NCI-H774 (cell line): ENCODE measurements at places on chromosomes 2 and 18.

- no peak for DNase-seq
Measured at GRCh38 chr2:127704641-127705390, 3.5 kb downstream of the SFT2D3 start.

GRCh38 chr18:3251963-3252277 is 4.3 kb downstream of the MYL12A start:
- DNase-seq, result no peak

GRCh38 chr18:60649107-60649506 is 276.5 kb upstream of the MC4R start:
- peak; percentile 69 for DNase-seq

DNA sequence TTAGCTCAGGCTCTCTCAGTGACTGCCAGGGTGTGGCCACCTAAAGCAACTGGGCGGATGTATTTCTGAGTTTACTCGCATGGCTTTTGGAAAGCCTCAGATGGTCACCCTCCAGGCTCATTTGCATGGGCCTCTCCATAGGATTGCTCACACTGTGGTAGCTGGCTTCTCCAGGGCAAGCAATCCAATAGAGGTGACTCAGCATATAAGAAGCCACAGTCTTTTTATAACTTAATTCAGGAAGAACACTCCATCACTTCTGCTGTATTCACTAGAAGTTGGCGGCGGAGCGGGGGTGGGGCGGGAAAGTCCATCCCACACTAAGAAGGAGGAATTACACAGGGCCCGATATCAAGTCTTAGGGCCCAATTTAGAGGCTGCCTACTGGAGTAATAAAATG is 3.6 kb upstream of the DOK6 start:
- no peak for DNase-seq

- DNase-seq, result no peak
Measured at GRCh38 chr2:101428422-101429176, 41.3 kb upstream of the CREG2 start.

DNA sequence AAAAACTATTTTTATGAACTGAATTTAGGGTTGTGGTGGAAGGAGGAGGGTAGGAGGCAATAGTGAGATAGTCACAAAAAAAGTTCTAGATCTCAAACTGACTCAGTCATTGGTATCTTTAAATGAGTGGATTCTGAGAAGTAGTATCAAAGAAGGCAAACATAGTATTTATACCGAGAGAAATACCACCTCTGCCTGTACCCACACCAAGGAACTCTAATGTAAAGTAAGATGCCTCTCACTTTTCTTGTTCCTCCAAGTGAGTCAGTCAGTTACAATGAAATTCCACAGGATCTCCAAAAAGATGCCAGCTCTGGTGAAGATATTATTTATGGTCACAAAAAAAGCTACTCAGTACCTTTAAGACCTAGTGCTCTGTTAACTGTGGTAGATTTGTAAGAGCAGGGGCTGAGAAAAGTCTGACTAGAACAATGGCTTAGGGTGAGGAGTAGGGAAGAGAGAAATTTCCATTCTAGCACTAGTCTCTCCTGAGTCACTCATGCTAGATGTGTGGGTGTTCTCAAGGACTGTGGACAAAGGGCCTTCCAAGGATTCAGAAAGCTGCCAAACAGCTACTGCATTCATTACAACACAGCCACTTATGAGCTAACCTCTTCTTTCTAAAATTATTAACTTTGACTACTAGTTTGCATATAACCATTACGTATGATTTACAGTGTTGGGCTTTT is 36.3 kb downstream of the YWHAQ start:
- DNase-seq, result no peak

DNA sequence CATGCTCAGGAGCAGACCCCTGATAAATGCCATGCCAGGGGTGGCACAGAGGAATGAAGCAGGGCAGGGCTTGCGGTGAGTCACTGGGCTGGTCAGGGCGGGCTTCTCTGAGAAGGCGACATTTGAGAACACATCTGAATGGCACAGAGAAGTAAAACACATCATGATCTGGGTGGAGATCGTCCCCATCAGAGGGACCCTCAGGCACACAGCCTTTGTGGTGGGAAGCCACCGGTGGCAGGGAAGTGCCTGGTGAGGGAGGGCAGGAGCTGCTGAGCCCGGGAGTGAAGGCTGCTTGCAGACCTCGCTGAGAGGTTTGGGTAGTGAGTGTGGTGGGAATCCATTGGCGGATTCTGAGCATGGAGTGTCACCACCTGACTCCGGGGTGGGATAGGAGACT is 44.5 kb downstream of the DCDC2C start:
- DNase-seq, result no peak

- DNase-seq, result no peak
Measured at GRCh38 chr18:9081940-9082339, 20.6 kb upstream of the NDUFV2 start.

GRCh38 chr18:37440206-37440605 is 125.4 kb downstream of the CELF4 start:
- DNase-seq, result no peak

DNA sequence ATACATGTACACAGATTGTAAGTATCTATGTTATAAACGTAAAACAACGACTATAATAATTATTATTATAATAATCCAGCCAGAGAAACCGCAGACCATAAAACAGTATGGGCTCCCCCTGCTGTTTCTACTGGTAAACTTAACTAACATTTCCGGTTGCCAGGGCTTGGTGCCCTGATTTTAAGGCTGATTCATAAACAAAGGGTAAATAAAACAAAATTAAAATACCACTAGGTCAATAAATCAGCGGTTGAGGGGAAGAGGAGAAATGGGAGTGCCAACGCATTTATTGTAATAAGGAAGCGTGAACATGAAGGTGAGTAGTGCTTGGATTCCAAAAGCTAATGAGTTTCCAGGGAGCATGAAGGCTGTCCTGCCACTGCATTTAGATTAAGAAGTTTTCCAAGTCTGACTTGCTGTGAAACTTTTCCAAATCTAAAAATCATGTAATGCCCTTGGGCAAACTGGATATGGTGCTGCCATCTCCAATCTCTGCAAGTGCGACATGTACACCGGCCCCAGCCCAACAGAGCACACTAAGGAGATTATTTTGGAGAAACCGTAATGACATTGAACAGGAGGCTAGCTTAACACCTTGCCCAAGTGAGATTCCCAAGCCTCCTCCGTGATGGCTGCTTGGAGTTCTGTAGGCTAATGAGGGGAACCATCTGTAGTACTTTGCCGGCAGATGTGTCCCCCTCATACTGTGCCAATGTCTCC is 50.7 kb upstream of the HNRNPA3 start:
- peak; percentile 20 for DNase-seq

GRCh38 chr2:20227894-20228505 is 3.1 kb upstream of the SDC1 start:
- DNase-seq, result no peak

GRCh38 chr18:5295231-5295920 is at the start of gene ZBTB14:
TSS of gene ZBTB14 (minus strand) at chr18:5295726. CDS start at chr18:5293246, 2,480 bp downstream.
- DNase-seq, result no peak

GRCh38 chr2:178419123-178419522 is 31.9 kb downstream of the PRKRA start:
- peak; percentile 9 for DNase-seq

DNA sequence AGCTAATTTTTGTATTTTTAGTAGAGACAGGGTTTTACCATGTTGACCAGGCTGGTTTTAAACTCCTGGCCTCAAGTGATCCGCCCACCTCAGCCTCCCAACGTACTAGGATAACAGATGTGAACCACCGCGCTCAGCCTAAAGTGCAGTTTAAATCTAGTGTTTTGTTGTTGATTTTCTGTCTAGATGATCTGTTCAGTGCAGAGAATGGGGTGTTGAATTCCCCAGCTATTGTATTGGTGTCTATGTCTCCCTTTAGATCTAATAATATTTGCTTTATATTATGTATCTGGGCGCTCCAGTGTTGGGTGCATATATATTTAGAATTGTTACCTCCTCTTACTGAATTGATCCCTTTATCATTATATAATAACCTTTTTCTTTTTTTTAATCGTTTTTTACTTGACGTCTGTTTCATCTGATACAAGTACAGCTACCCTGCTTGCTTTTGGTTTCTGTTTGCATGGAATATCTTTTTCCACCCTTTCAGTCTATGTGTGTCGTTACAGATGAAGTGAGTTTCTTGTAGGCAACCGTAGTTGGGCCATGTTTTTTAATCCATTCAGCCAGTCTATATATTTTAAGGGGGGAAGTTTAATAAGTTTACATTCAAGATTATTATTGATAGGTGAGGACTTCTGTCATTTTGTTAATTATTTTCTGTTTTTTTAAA is 34.3 kb downstream of the GALM start:
- no peak for DNase-seq

DNA sequence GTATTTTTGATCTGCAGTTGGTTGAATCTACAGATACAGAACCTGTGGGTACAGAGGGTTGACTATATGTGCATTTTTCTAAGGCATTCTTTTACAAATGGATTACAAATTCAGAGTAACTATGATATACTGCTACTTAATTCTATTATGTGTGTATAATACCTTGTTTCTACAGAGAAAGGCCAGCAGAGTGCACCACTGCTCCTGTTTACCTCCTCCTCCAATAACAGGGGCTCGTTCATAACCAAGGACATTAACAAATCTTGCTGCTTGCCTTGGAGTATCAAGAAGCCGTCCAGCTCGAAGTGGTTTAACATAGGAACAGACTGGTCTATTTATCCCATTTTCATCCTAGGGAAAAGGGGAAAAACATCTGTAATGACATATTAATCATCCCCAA is 16.4 kb downstream of the CEP76 start:
- no peak for DNase-seq

- no peak for DNase-seq
Measured at GRCh38 chr2:70554338-70554892, 789 bp upstream of the TGFA start.

- no peak for DNase-seq
Measured at GRCh38 chr2:59754011-59754735, 799.3 kb downstream of the BCL11A start.

GRCh38 chr18:36732264-36732663 is 96.5 kb downstream of the TPGS2 start:
- no peak for DNase-seq

GRCh38 chr2:13001408-13001807 is 284.7 kb downstream of the TRIB2 start:
- no peak for DNase-seq

DNA sequence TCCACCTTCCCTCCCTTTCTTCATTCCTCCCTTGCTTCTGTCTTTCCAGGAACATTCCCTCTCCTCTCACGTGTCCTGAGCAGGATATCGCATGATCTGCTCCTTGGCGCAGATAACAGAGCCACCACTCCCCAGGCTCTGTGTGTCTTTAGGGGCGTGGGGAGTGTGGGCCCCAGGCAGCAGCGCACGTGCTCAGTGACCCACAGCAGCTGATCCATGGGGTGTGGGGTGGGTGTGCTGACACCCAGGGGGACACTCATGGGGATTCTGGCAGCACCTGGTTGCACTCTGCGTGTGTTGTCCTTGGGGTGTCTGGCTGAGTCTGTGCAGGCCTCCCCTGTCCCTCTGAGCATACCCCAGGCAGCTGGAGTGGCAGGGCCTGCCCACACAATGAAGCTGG is 9.9 kb upstream of the FOSL2 start:
- DNase-seq, result no peak

DNA sequence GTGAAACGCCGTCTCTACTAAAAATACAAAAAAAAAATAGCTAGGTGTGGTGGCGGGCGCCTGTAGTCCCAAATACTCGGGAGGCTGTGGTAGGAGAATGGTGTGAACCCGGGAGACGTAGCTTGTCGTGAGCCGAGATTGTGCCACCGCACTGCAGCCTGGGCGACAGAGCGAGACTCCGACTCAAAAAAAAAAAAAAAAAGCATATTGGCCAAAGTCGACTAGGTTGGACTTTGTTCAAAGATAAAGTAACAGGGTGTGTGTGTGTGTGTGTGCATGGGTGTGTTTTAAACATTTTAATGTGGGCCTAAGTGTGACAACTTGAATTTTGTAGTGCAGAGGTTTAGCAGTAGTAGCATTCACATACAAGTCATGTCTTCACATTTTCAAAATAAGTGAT is 11.7 kb downstream of the GEMIN6 start:
- no peak for DNase-seq

- DNase-seq, result no peak
Measured at GRCh38 chr18:34220081-34220815, 4.5 kb downstream of the NOL4 start.

DNA sequence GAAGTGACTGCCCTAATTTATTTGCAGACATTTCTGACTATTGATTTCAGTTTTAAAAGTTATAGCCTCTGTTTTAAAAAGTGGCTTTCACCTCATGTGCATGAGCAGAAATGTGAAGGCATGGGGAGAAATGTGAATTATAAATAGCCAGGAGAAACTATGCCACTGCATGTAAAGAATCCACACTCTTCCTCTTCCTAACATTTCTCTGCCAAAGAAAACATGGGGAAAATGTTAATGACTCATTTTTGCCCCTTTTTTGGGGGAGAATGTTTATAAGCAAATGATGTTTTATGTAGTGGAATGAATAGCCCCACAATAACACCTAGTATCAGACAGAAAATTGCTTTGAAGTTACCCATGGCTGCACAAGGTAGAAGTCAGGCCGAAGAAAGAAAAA is 249.0 kb upstream of the TANK start:
- no peak for DNase-seq

DNA sequence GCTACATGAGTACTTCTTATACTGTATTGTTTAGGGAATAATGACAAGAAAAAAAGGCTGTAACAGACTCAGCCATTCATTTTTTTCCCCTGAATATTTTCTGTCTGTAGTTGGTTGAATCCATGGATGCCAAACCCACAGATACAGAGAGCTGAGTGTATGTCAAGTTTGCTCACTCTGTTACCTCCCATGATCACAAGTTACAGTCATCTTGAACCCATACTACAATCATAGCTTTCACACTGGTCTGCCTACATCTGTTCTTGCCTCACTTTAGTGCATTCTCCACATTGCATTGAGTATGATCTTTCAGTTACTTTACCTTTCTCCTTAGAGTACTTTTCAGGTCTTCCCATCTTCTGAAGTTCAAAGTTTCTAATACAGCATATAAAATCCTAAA is 94.0 kb downstream of the BIRC6 start:
- DNase-seq, result no peak

DNA sequence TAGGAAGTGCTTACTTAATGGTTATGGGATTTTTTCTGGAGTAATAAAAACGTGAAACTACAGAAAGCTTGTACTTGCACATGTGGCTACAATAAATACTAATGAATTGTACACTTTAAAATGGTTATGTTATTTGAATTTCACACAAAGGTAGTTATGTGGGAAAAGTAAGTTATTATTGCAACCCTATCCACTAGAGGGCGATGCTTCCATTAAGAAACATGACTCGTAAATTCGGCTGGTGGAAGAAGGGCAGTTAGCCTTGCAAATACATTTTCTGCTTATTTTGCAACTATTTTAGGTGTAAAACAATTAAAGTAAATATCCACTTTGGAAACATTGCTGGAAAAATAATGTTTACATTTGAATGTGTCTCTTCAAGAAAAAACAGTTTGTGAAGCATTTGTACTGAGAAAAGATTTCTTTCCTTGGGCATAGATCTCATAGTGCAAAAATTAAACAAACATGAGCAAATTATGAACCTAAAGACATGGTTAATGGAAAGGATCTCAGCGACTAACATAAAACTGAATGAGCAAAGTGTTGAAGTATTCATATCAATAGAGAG is 68.1 kb upstream of the CSRNP3 start:
- DNase-seq, result peak; percentile 63

- DNase-seq, result no peak
Measured at GRCh38 chr2:7133521-7133920, 216.3 kb downstream of the RNF144A start.
